HT1080 (cell line): ENCODE measurements at places on chromosomes 1 and 21. TPM values are rescaled to one million over a fixed set of nuclear protein-coding genes. Genes with fewer than 3 reads are reported as not detected.
A peak's percentile ranks its signal among the peaks of the same experiment; 100 is the strongest.

Gene FAM78B
- total RNA-seq = 3.6 and 3.8 TPM in 2 replicates

Gene VANGL2
- total RNA-seq = 2.1 and 2.5 TPM in 2 replicates

Gene FAM177B
- total RNA-seq = not detected in 2 replicates

DNA sequence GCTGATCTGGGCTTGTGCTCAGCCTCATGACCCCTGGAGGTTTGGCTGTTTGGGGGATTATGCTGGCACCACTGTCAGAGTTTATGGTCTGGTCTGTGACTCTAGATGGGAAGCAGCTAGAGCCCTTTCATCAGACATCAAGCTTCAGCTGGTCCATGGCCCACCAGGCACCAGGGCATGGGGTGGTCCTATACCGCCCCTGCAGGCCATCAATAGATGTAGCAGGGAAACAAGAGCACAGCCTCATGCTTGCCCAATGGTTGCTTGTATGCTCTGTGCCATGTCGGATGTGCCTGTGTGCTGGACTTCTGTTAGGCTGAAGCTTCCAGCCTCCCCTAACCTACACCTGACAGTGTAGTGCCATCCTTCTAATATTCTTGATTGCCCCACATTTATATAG, 71.1 kb upstream of the CD34 start:
- DNase-seq = peak; percentile 31

GRCh38 chr21:24046829-24047443, 1560.3 kb downstream of the MRPL39 start:
- no peak for DNase-seq

GRCh38 chr1:78650114-78650660, 556 bp downstream of the IFI44 start:
- DNase-seq = no peak

DNA sequence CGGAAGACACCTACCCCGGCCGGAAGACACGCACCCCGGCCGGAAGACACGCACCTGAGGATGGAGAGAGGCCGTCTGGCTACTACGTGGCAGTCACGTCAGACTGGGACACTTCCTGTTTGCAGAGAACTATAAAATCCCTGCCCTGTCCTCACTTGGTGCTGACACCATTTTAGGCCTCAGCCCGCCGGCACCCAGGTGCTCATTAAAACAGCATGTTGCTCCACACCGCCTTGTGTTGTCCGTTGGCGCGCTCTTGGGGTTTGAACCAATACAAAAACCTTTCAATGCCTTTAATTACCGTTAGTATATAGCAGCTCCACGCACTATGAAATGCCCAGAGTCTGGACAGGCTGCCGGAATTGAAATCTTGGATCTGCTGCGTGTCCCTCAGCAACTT, 34.7 kb downstream of the VN1R5 start:
- DNase-seq = no peak

GRCh38 chr21:36699546-36700294, 805 bp downstream of the SIM2 start:
- no peak for DNase-seq

GRCh38 chr1:88104236-88104635, 579.8 kb upstream of the PKN2 start:
- DNase-seq = no peak

DNA sequence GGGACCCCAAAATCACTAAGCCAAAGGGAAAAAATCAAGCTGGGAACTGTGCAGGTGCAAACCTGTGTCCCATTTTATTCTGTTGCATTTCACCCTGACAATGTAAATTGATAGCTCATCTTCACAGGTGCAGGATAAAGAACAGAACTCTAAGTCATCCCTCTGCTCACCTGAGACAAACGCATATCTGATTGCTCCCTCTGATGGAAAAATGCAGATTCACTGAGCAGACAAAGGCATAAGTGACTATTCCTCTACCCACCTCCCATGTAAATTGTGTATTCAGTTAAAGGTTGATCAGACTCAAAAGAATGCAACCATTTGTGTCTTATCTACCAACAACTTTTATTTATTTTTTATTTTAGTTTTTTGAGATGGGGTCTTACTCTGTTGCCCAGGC, 644.2 kb downstream of the PTPRU start:
- DNase-seq = no peak

- DNase-seq = no peak
Measured at GRCh38 chr1:155177918-155178281, 4.3 kb downstream of the TRIM46 start.

DNA sequence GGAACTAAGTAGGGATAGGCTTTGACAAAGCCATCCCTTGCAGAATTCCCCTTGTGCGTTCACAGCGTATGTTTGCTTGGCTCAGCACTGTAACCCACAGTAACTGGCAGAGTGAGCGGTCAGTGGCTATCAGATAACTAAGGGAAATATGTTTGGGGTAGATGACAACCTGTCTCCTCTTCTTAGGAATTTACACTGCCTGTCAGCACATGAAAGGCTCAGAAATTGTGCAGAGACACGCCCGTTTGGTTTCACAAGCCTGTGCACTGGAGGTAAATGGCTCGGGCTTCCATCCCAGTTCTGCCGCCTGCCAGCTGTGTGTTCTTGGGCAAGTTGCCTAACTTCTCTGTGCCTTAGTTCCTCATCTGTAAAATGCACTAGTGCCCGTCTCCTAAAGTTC, 101.2 kb downstream of the PRDM2 start:
- no peak for DNase-seq

- no peak for DNase-seq
Measured at GRCh38 chr1:67496329-67496728, 66.1 kb upstream of the SERBP1 start.

DNA sequence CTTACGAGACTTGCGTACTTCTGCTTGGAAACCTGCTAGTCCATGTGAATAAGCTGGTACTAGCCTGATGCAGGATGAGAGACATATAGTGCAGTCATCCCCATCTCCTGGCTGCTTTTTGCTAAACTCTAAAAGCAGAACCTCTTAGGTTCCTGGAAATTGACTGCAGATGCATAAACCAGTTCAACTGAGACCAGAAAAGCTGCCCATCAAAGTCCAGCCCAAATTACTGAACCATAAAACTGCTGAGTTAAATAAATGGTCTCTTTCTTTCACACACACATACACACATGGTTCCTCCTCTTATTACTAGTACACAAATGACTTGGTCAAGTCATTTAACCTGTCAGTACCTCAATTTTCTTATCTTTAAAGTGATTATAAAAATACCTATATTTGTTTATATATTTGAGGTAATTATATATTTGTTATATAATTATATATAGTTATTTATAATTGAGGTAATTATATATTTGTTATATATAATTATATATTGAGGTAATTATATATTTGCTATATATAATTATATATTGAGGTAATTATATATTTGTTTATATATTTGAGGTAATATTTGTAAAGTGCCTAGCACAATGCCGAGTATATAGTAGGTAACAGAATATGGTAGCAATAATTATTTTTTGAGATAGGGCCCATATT, 25.2 kb upstream of the RABGAP1L start:
- DNase-seq = no peak

DNA sequence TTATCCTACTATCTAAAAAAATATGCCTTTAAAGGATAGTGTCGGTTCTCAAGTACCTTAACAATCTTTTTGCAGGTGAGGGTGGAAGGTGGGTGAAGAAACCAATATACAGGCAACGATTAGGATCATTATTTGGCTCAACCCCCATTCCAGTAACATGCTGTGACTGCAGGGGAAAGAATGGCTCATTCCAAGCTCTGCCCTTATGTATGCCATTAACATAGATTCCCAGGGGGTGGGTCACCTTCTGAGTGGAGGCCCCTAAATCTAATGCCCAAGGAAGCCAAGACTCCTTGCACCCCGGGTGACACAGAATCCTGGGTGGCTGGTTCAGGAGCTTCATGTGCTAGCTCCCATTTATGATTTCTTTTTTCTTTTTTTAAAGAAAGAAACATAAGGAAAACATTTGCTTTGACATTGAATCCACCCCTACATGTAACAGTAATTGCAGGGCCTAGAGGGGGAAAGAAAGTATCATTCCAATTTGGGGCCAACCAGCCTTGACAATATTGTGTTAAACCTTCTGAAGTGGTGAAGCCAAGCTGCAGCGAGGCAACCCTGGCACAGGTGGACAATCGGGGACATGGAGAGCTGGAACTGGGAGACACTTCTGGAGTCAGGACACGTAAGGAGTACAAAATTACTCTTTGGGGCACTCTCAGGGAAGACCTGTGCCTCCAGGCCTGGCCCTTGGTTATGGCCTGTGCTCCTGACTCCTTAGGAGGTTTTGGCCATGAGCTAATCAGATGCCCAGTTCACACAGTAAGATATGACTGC, 200.3 kb downstream of the PBX1 start:
- no peak for DNase-seq

DNA sequence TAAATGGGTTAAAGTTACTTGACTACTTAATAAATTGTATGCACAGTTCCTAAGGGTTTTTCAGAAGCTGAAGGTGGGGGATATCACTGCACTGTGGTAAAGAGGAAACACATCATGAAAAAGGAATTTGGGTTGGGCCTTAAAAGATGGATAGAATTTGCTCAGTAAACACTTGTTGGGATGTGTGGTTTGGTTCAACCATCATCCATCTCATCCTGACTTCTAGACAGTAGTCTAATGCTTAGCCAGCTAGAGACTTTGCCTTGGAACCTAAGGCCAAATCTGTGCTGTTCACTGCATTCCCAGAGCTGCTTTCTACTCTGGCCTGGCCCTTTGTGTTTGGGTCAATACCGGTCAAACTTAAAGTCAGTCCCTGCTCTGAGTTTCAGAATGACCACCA, 30.6 kb downstream of the LY9 start:
- peak; percentile 92 for DNase-seq

GRCh38 chr1:212228591-212229119, 56.6 kb upstream of the PPP2R5A start:
- DNase-seq = no peak

- no peak for DNase-seq
Measured at GRCh38 chr1:97677702-97678101, 243.1 kb downstream of the DPYD start.

GRCh38 chr1:154764181-154764580, 105.9 kb downstream of the KCNN3 start:
- DNase-seq = no peak

- DNase-seq = peak; percentile 75
Measured at GRCh38 chr1:190904091-190904695, 426.5 kb upstream of the BRINP3 start.

- no peak for DNase-seq
Measured at GRCh38 chr1:6675941-6676340, 25.7 kb downstream of the DNAJC11 start.

DNA sequence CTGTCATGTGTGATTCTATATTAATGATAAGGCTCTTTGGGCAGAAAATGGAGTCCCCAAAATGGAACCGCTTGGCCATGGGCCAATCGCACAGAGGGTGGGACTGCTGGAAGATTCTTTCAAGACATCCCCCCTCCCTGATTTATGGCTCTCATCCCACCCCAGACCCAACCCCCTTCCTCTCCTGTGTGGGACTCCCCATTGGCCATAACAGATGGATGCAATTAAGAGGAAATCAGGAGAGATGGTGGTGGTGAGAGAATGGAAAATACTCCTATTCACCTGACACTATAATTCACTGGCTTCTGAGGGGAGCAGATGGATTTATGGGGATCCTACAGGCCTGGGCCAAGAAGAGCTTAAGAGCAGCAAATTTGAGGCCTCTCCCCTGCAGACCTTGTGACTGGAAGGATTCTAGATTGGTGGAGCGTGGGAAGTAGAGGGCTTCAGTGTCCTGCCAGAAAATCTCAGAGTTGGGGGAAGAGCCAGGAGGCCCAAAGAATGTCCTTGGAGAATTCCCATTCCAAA, 1.7 kb downstream of the IGFN1 start:
- DNase-seq = peak; percentile 18

- no peak for DNase-seq
Measured at GRCh38 chr1:153543736-153544135, 1.9 kb downstream of the S100A4 start.

- DNase-seq = no peak
Measured at GRCh38 chr1:203797216-203797615, 1.8 kb downstream of the ZBED6 start.

DNA sequence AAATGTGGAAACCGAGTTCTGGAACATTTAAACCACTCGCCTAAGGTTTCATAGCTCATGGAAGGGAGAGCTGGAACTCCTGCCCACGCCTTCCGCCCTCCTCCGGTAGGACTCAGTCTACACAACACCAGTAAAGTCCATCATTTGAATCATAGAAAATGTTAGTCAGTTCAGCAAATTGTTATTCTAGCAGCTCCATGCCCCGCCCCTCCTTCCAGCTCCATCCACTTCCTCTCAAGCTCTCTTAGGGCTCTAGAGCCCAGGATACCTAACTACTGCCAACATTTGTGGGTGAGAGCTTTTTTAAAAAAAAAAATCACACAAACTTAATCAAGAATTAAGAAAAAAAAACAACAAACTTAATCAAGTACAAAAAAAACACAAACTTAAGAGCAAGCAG, 121.8 kb downstream of the TBX15 start:
- no peak for DNase-seq

DNA sequence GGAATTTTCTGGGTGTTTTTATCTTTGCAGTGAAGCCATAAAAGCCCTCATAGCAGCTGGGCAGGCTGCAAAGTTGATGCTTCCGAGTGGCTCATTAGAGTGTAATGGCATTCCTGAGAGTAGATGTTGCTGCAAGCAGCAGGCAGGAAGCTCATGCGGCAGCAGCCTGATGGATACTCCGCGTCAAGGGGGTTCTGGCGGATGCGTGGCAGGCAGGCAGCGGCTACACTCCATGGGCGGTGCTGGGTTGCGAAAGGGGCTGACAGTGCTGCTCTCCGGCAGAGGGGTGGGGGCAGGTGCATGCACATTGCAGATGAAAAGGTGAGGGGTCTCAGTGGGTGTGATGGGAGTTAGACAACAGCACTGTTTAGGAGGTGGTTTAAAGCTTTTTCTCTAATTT, 93.2 kb upstream of the AJAP1 start:
- DNase-seq = no peak

GRCh38 chr1:50174101-50174500, 65.4 kb downstream of the ELAVL4 start:
- no peak for DNase-seq

- no peak for DNase-seq
Measured at GRCh38 chr1:203536575-203536974, 42.6 kb downstream of the OPTC start.

GRCh38 chr1:32949519-32949918, 15.1 kb downstream of the RNF19B start:
- no peak for DNase-seq

DNA sequence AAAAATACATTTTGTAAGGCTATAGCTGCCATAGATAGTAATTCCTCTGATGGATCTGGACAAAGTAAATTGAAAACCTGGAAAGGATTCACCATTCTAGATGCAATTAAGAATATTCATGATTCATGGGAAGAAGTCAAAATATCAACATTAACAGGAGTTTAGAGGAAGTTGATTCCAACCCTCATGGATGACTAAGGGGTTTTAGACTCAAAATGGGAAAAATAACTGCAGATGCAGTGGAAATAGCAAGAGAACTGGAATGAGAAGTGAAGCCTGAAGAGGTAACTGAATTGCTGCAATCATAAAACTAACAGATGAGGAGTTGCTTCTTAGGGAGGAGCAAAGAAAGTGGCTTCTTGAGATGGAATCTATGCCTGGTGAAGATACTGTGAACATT, 230.8 kb downstream of the KCTD3 start:
- DNase-seq = no peak

GRCh38 chr1:192592517-192592916, 16.9 kb downstream of the RGS1 start:
- no peak for DNase-seq

- no peak for DNase-seq
Measured at GRCh38 chr1:197844651-197845050, 57.8 kb upstream of the C1orf53 start.

- DNase-seq = no peak
Measured at GRCh38 chr1:230842801-230843200, 25.5 kb downstream of the C1orf198 start.
